ENCODE measurements at places on chromosomes 16 and 17.

- DNase-seq, result peak; percentile 38
These were observed 11.0 kb downstream of the ACSM3 start for GRCh38 chr16:20774703-20775362.

DNA sequence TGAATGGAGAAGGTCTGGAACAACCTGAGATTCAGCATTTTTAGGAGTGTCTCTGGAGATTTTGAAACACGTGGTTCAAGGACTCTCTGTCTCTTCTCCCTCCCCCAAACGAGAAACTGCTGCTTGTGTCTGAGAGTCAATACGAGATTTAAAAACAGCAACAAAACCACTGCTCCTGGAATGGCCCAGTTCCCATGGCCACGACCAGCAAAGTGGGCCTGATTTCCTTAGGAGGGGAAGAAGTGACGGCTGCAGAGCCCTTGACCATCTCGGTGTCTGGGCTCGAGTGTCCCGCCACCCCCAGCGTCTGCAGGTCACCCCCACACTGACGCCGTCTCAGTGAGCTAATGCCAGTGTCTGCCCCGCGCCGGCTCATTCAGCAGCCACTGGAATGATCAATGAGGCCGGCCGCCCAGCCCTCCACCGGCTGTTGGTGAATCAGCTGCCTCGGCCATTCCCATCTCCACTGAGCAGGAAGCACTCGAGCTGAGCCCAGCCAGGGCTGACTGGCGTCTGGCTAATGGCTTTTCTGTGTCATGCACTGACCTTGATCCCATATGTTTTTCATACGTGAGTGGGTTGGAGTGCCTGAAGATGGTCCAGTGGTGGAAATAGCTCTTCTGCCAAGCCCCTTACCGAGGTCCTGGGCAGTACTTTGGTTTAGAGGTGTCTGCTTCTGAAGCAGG, 151.8 kb downstream of the PITPNC1 start:
- DNase-seq, result peak; percentile 83

- no peak for DNase-seq
These were observed 52.9 kb downstream of the ANKRD11 start for GRCh38 chr16:89437251-89437987.

- DNase-seq, result no peak
These were observed 40.6 kb downstream of the GRIN2A start for GRCh38 chr16:10141671-10142070.

- DNase-seq, result no peak
These were observed 49.4 kb downstream of the ADAMTS18 start for GRCh38 chr16:77385481-77385880.

- no peak for DNase-seq
These were observed 153.4 kb downstream of the ZFHX3 start for GRCh38 chr16:72894293-72895151.

GRCh38 chr17:39774047-39774446, 36.3 kb downstream of the GRB7 start:
- no peak for DNase-seq

- no peak for DNase-seq
These were observed 12.3 kb downstream of the HSDL1 start for GRCh38 chr16:84132527-84133285.

- no peak for DNase-seq
These were observed 13.5 kb downstream of the CDIPT start for GRCh38 chr16:29849505-29849904.

DNA sequence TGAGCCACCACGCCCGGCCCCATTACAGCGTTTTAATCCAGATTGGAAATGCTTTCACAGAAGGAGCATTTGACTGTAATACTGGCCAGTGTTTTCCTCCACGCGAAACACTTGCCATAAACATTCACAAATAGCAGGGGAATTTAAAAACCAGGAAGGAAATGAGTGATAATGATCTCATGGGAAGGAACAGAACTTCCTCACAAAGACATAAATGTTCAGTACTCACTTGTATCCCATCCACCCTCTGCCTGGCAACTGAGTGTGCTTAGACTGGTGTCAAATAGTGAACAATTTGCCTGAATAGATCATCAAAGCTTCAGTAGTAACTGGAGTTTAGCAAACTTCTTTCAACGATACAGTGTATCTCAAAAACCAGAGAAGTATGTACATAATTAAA, 54.1 kb downstream of the PSMD12 start:
- no peak for DNase-seq

DNA sequence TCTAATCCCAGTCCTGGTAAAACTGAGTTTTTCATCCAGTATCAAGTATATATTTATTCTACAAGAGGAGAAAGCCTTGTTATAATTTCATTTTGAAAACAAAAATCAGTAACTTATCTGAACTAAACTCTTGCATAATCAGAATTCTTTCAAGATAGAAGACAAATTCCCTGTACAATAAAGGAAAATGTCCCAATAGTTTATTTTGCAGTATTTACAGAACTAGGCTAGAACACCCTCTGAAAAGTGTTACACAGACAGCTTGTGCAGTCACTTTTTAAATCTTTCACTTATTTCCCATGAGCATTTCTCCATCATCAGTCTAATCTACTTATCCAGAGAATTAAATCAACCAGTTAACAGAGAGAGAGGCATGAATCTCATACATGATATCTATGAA, 48.5 kb downstream of the SPOP start:
- DNase-seq, result no peak

- peak; percentile 49 for DNase-seq
These were observed 65.9 kb downstream of the EMP2 start for GRCh38 chr16:10514369-10515055.

GRCh38 chr17:50176559-50177357, 11.0 kb downstream of the SGCA start:
- no peak for DNase-seq

GRCh38 chr16:67708368-67708771, 10.7 kb downstream of the GFOD2 start:
- no peak for DNase-seq

- DNase-seq, result no peak
These were observed 431.3 kb downstream of the HS3ST3B1 start for GRCh38 chr17:14732211-14732610.

DNA sequence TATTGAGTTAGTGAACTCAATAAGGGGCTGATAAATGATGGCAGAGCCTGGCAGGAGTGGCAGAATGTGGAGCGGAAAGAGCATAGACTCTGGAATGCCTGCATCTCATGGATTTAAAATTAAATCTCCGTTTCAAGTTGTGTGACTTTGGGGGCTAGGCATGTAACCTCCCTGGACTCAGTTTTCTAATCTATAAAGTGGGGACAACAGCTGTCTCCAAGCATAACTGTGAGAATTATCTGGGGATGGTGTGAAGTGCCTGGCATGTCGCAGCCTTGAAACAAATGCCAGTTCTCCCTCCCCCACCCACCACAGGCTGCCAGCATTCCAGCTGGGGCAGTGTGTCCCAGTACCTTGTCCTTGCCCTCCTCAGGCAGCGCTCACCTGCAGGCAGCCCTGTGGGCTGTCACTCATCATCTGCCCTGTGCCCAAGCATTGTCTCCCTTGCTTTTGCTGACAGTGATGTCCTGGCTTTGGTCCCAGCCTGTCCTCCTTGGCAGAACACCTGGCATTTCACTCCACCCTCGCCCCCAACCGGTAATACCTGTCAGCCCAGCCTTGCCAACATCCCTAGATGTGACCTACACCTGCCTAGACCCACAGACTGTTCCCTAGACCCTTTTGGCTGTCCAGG, 129.6 kb downstream of the MRM1 start:
- DNase-seq, result peak; percentile 80

DNA sequence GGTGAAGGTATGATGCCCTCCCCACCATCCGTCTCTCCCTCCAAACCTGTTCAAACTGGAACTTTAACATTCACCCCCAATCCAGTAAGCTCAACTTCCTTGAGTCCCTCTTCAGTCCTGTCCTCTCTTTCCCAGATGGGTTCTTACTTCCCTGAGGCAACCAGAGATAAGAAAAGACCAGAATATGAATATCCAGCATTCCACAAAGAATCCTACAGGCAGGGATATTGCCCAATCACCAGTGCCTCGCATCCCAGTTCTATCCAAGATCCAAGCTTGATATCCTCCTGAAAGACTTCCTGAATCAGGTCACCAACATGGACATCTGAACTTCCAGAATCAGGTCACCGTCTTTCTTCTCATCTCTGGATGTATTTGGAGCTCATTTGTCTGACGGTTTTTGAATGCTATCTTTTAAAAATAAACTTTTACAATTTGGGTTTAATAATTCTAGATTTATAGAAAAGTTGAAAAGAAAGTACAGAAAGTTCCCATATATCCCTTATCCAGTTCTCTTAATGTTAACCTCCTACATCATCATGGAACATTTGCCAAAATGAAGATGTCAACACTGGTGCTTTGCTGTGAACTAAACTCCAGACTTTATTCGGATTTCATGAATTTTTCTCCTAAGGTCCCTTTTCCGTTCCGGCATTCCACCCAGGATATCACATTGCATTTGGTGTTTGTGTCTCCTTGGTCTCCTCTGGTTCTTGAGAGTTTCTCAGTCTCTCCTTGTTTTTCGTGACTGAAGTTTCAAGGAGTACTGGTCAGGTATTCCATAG, 13.7 kb upstream of the COL1A1 start:
- no peak for DNase-seq

GRCh38 chr17:80353718-80354275, 61.2 kb upstream of the ENDOV start:
- no peak for DNase-seq

Data from NCI-H2029 treated with DMSO at 0.1 percent for 48 hours (cell line).